Renal cortical epithelial cell (primary cell): ENCODE measurements at places on chromosomes 4 and X.
A peak's percentile ranks its signal among the peaks of the same experiment; 100 is the strongest.

- no peak for DNase-seq
Measured at GRCh38 chr4:131002132-131002531, 1906.2 kb downstream of the C4orf33 start.

GRCh38 chr4:56733352-56733751 lies 52.3 kb upstream of the HOPX start:
- DNase-seq = no peak

GRCh38 chr4:125975861-125976397 lies 661.2 kb downstream of the FAT4 start:
- DNase-seq = no peak

- no peak for DNase-seq
Measured at GRCh38 chr4:86098691-86099090, 261.2 kb downstream of the MAPK10 start.

DNA sequence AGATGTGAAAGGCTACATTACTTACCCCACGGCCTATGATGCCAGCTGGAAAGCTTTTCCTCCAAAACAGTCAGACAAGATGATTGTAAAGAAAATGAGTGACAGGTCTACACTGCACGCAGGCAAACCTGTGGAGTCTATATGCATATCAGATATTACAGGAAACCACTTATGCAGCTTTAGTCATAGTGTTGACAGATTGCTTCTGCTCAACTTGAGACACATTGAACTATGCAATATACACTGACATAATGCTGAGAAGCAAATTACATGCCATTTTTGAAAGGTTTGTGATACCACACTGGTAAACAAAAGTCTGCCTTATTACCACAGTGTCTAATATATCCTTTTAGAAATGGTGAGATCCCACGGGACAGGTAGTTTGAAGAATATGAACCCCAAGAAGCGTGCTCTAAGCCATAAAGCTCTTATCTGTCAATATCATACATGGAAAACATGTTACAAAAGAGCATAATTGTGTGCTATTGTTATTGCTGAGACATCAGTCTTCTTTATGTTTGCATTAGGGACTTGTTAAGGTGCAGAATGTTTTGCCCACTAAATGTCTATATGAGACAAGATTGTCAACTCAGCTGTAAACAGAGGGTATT lies 1835.8 kb upstream of the TENM3 start:
- no peak for DNase-seq

- no peak for DNase-seq
Measured at GRCh38 chrX:140526171-140526570, 21.3 kb upstream of the SOX3 start.

- DNase-seq = no peak
Measured at GRCh38 chr4:35938936-35939335, 305.4 kb downstream of the ARAP2 start.

GRCh38 chr4:123661080-123661737 lies 264.6 kb downstream of the SPRY1 start:
- peak; percentile 38 for DNase-seq

DNA sequence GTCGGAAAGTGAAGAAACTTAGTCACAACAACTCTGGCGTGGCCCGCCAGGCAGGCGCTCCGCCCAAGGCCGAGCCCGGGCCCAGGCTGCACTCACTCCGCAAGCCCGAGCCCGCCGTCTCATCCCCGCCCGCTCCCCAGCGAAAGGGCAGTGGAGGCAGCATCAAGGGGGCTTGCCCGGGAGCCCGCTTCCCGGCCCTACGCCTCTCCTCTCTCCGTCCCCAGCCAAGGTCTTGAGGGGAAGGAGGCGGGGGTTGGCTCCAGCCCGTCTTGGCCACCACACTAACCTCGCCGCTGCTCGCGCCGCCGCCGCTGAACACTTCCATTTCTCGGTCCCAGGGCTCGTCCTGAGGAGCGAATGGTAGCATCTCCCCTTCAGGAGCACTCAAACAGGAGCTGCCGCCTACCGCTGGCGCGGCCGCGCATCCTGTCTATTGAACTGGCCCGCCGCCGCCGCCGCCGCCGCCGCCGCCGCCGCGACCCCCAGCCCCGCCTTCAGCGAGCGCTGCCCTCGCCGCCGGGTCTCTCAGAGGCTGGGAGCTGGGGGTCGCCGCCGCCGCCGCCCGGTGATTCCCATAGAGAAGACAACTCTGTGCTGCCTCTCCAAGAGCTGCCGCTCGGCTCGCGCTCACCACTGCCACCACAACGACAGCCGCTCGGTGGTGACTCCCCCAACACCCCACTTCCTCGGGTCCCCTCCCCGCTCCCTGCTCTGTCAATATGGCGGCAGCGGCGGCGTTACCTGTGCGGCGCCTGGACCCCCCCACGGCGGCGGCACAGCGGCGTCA lies at the start of gene RPS6KA6:
Gene RPS6KA6, minus strand, starts transcription at position 667 of the 787 bp plus-strand sequence. Its CDS starts 300 bp downstream, at position 367.
- DNase-seq = no peak

- DNase-seq = no peak
Measured at GRCh38 chr4:44256414-44256813, 192.2 kb downstream of the KCTD8 start.

DNA sequence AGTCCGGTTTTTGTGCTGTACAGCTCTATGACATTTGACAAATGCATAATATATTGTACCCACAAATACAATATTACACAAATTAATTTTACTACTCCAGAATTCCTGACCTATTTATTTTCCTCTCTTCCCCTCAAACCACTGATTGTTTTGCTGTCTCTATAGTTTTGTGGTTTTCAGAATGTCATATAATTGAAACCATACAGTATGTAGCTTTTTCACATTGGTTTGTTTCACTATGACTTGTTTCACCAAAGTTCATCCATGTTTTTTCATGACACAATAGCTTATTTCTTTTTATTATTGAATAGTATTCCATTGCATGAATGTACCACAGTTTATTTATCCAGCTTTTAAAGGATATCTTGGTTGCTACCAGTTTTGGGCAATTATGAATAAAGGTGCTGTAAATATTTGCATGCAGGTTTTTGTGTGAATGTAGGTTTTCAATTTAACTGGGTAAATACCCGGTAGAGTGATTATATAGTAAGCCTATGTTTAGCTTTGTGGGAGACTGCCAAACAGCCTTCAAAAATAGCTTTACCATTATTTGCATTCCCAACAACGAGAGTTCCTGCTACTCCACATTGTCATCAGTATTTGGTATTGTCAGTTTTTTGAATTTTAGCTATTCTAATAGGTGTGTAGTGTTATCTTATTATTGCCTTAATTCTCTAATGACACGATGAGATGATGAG lies 25.9 kb downstream of the RNF175 start:
- DNase-seq = no peak

GRCh38 chrX:147679356-147680005 lies 232.2 kb upstream of the FMR1 start:
- DNase-seq = no peak

DNA sequence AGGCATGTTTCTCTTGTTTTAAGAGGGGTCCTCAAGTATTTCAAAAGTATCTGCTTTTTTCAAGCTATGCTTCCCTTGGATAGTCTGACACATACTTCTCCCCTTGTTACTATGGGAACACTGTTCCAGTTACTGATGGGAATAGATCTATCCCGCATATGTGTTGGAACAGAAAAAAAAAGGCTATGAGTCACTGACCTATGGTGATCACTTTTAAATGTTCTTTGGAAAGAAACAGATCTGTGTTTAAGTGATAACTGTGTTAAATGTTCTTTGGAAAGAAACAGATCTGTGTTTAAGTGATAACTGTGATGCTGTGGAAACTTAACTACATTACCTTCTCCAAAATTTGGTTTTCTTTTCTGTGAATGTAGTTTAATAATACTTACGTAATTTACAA lies 303.2 kb downstream of the TEX13C start:
- no peak for DNase-seq
